T-helper 17 cell (primary cell): ENCODE measurements at places on chromosomes 5 and 9.
A peak's percentile ranks its signal among the peaks of the same experiment; 100 is the strongest.

DNA sequence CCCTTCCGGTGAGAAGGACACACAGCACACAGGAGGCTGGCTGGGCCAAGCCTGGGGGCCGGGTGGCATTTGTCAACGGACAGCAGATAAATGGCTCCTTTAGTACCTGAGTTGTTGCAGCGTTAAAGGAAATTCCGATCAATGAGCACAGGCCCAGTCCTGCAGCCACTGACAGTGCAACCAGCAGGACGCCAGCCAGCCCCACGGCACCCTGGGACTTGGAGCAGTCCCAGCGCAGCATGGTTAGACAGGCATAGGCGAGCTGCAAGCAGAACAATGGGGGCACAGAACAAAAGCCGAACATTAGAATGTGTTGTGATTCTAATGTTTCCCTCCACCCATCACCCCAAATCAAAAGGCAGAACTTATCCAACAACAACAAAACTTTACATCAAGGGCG is 39.3 kb downstream of the PTCH1 start:
- DNase-seq: no peak

GRCh38 chr5:24816206-24816605 is 171.4 kb upstream of the CDH10 start:
- no peak for DNase-seq

DNA sequence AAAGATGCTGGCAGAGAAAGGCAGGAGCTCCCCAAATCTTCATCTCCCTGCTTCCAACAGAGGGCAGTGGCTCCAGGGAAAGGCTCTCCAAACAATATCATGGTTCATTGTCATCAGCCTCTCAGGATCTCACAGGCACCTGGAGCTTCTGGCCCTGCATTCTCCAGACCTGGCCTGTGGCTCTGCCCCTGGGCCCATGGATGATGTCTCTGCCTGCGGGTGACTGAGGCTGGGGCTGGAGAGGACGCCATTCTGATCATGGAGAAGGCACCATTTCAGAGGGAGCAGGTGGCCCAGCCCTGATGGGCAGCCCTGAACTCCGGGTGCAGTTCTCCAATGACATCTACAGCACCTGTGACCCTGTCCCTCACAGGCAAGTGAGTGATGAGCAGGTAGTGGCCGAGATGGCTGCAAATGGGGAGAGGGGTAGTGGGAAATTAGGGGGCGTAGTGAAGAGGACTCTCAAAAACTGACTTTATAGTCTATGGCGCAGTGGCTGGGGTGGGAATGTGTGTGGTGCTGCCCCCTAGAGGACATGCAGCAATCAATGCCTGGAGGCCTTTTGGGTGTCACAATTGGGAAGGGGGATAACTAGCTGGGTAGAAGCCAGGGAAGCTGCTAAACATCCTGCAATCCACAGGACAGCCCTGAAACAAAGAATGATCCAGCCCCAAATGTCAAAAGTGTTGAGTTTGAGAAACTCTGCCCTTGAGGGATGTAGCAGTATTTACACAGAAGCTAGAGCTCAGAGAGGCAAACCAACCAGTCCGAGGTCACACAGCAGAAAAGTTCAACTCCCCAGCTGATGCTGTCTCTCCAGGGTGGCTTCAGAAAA is 3.2 kb downstream of the SH3PXD2B start:
- DNase-seq: peak; percentile 28

- DNase-seq: no peak
Measured at GRCh38 chr9:108666240-108666784, 189.5 kb downstream of the ACTL7B start.

GRCh38 chr9:100577776-100578448 is at the start of gene CAVIN4:
Gene CAVIN4 (plus strand): TSS chr9:100578079. CDS start chr9:100578144, 65 bp downstream.
- DNase-seq: no peak

DNA sequence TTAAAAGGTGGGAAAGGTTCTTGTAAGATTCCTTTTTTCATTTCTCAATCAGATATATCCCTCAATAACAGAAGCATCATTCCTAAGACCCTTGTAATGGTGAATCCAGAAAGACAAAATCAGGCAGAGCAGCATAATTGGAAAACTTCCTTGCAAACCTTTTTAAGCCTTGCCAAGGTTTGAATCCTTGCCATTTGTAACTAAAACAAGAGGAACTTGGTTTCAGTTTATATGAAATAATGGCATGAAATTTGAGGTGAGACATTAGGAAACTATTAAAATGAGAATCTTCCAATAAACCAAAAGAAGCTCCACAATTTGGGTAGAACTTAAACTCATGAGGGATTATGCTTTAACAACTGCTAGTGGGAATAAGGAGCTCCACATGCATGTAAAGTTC is 384.7 kb upstream of the SMC2 start:
- DNase-seq: no peak

- DNase-seq: no peak
Measured at GRCh38 chr5:136638084-136638483, 272.7 kb upstream of the TRPC7 start.

DNA sequence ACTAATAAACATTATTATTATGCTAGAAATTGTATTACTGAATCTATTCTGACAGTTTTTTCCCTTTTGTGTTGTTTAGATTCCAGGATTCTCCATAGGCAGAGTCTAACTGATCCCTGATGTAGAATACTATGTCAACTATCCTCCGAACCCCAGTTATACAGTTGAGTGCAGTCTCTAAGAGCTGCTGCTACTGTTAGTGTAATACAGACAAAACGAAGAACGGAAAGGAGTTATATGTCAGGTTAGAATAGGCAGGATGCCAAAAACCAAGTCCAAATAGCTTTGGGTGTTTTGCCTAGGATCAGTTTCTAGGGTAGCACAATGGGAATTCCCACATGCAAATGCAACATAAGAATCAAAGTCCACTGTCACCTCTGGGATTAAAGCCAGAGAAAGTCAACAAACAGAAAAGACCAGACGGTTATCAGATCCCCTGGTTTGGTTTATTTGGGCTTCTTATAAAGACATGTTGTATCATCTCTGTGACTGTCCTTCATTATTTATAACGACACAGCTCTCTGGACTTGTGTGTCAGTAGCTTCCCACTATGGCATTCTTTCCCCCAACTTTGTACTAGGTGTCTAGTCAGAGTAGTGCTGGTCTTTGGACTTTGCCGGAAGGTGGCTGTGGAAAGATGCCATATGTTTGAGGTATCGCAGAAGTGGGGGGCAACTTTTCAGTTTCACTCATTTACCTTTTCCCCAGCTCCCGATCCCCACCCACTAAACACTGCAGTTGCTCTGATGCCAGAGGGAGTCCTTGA is 14.9 kb upstream of the TMEM38B start:
- no peak for DNase-seq

- no peak for DNase-seq
Measured at GRCh38 chr9:84317563-84317962, 23.0 kb downstream of the SLC28A3 start.
